ENCODE measurements at places on chromosomes 11 and 22. TPM values are rescaled to one million over a fixed set of nuclear protein-coding genes. Genes with fewer than 3 reads are reported as not detected.

The CHRM1 gene
- total RNA-seq: not detected

DNA sequence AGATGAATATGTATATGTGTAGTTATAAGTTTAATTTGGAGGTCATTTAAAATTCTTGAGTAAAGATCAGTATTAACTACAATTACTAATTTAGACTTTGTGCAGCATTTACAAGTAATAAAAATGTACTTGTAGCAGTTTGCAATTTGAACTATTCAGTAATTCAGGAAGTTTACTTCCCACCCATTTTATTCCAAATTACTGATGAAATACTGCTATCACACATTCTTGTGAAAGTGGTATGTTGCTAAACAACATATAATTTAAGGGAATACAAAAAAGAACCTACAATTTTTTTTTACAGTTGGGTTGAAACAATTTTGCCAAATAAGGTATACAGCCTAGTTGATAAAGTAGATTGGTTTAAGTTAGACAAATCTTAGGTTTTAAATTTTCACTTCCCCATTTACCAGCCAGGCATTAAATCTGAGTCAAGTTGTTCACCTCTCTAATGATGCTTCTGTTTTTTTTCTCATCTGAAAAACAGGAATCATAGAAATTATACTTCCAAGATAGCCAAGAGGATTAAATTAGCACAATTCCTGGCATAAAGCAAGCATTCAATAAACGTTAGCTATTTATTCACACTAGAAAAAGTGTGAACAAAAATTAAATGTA is 45.3 kb downstream of the ZBTB44 start:
- DNase-seq: no peak

The NAT10 gene
- total RNA-seq: 23.4 TPM

The MAPK8IP2 gene
- total RNA-seq: 3.7 TPM

The CARD18 gene
- total RNA-seq: 0.80 TPM

GRCh38 chr11:121482231-121483129 is 29.7 kb upstream of the SORL1-AS1 start:
- DNase-seq: peak; percentile 47

The DNAJC24 gene
- total RNA-seq: 19.1 TPM

GRCh38 chr22:46841522-46841921 is 79.1 kb downstream of the TBC1D22A start:
- DNase-seq: no peak

The GRK3 gene
- total RNA-seq: 2.5 TPM

DNA sequence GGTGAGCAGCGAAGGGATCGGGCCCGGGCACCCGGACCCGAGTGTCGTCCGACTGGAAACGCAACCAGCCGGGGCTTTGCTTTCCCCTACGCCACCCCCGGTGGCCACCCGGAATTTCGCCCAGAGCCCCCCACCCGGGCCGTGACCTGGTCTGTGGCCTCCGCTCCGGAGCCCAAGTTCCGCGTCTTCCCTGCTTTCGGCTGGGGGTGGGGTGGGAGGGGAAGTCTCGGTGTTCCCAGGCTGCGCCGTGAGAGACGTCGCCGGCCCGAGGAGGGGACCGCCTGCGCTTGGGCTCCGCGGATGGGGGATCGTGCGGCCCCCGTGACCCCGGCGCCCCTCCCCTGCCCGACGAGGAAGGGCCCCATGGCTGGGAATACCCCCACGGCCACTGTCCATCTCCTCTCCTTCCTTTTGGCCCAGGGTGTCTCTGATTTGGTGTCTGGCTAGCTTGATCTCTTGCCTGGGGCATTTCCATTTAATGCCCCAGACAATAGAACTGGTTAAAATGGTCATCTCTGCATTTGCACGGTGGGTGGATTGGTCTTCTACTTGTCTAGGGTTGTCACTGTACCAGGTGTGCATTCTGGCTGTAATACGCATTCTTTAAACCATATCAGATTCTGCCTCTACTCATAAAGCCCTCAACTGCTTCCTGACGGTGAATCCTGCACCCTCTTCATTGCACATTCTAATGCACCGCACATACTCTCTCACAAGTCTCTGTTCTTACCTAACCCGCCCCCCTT is 789 bp downstream of the SIK2 start:
- peak; percentile 32 for DNase-seq

GRCh38 chr11:76209375-76209972 is 3.2 kb upstream of the WNT11 start:
- DNase-seq: no peak

- no peak for DNase-seq
These were observed 315.7 kb upstream of the C11orf87 start for GRCh38 chr11:109106151-109106906.

The USP28 gene
- total RNA-seq: 29.7 TPM

The FBLN1 gene
- total RNA-seq: 10.0 TPM

DNA sequence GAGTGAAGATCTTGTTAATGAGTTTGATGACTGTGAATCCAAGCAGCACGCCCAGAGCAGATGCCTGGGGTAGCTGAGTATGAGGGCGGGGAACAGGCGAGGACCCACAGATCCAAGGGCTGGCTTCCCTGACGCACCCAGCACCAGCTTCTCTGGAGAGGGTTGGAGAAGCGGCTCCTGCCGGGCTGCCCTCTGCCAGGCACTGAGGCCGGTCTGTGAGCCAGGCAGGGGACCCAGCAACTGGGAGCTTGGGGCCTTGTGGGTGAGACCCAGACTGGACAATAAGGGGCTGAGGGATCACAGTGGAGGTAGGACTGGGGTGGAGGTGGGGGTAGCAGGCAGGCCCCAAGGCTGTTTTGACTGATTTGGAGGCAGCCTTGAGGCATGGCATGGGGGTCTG is 8.6 kb upstream of the SYT12 start:
- DNase-seq: no peak

DNA sequence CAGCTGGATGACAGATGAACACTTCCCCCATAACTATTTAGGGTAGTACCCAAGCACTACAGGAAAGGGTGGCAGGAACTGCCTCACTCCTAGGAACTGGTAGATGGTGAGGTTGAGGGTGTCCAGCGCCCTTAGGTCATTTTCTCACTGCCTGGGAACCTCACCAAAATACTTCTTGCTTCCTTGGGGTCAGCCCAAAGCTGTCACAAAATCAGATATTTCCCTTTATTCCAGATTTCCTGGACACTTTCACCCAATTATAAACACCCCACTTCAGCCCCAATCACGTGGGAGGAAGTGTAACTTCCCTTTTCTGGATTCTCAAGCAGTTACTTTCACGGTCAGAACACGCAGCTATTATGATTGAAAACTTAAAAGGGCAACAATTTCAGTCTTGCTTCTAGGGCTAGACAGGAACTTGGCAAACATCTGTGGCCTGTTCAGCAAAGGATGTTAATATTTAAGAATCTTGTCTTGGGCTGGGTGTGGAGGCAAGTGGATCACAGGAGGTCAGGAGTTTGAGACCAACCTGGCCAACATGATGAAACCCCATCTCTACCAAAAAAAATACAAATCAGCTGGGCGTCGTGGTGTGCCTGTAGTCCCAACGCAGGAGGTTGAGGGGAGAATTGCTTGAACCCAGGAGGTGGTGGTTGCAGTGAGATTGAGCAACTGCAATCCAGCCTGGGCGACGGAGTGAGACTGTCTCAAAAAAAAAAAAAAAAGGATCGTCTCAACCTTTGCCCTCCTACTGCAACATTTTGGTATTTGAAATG is 4.0 kb downstream of the FTH1 start:
- no peak for DNase-seq

- peak; percentile 74 for DNase-seq
These were observed 3.9 kb downstream of the SH3BP1 start for GRCh38 chr22:37643225-37643847.

GRCh38 chr11:56817661-56818060 is 69.2 kb upstream of the OR9G4 start:
- no peak for DNase-seq

The CEP126 gene
- total RNA-seq: 0.92 TPM

GRCh38 chr11:77525455-77526091 is 51.7 kb upstream of the PAK1 start:
- DNase-seq: no peak

The TEX12 gene
- total RNA-seq: not detected

DNA sequence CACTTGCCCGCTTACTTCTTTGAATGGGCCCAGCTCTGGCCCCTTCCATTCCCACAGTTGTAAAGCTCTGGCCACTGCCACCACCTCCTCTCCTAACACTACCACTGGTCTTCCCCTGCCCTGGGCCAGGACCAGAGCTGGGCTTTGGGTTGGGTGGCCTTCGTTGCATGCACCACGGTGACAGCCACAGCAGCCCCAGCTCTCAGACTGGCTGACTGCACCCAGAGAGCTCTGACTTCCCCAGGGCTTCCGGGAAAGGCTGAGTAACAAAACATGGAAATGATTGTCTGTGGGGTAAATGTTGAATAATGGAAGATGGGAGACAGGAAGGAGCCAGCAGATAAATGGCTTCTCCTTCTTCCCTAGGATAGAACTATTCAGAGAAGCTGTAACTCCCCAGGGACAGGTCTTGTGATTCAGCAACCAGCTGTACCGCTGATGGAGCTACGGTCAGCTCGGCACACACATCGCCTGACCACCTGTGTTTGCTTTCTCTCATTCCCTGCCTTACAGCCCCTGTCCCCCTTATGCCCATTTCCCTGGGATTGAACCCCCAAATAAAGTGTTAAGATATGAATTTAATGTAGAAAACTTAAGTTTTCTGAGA is 27.6 kb downstream of the SCN4B start:
- DNase-seq: no peak

The ARVCF gene
- total RNA-seq: 6.2 TPM

GRCh38 chr11:118435290-118435892 is 901 bp upstream of the KMT2A start:
- peak; percentile 61 for DNase-seq

Data from Daoy (cell line).